Stimulated activated naive CD8-positive, alpha-beta T cell treated with anti-CD3 and anti-CD28 coated beads, Interleukin-15, Interleukin-2, amounts not matched to agents 100 U/mL and 50 U/mL, for 24 hours (primary cell): ENCODE measurements at places on chromosomes 1 and 21.
A peak's percentile ranks its signal among the peaks of the same experiment; 100 is the strongest.

GRCh38 chr1:6473974-6474814, 8.2 kb upstream of the TNFRSF25 start:
- no peak for DNase-seq

DNA sequence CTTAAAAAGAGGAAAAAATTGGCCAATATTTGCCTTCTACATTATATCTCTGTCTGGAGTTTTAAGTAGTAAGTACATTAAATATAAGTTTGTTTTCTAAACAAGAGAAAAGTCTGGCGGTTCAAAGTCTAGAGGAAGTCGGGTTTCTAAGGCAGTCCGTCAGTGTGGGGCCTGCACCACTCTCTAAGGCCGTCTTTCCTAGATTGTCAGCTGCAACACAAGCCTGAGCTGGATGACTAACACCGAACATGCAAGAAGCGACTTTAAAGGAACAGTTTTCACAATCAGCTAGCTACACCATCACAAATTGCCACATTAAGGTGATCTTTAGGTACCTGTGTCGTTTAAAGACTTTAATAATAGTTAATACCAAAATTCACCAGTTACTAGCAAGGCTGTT, 19.6 kb downstream of the CCSAP start:
- DNase-seq: no peak

- no peak for DNase-seq
Observed at GRCh38 chr21:45262616-45263015, 25.1 kb downstream of the POFUT2 start.

GRCh38 chr1:5393603-5394002, 598.6 kb downstream of the NPHP4 start:
- DNase-seq: no peak

DNA sequence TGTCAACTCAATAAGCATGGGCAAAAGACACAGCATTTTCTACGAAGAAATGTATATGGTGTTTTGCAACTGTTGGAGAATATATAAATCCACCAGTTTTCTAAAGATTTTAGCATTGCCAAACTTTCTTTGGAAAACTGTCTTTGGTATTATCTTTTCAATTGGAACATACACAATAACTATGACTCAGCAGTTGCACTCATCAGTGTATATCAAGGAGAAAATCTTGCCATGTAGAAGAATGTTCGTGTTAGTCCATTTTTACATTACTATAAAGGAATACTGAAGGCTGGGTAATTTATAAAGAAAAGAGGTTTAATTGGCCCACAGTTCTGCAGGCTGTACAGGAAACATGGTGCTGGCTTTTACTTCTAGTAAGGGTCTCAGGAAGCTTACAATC, 41.1 kb downstream of the PRKAA2 start:
- DNase-seq: no peak

GRCh38 chr1:170840371-170840770, 95.0 kb upstream of the MROH9 start:
- DNase-seq: no peak

- peak; percentile 37 for DNase-seq
Observed at GRCh38 chr1:52659356-52659755, 26.4 kb downstream of the SHISAL2A start.

GRCh38 chr21:44681861-44682579, at the start of gene KRTAP12-1:
KRTAP12-1 (minus strand) TSS chr21:44682163; CDS start chr21:44682123, 40 bp downstream.
- DNase-seq: no peak

- DNase-seq: no peak
Observed at GRCh38 chr21:16945580-16945979, 567.3 kb upstream of the CXADR start.

DNA sequence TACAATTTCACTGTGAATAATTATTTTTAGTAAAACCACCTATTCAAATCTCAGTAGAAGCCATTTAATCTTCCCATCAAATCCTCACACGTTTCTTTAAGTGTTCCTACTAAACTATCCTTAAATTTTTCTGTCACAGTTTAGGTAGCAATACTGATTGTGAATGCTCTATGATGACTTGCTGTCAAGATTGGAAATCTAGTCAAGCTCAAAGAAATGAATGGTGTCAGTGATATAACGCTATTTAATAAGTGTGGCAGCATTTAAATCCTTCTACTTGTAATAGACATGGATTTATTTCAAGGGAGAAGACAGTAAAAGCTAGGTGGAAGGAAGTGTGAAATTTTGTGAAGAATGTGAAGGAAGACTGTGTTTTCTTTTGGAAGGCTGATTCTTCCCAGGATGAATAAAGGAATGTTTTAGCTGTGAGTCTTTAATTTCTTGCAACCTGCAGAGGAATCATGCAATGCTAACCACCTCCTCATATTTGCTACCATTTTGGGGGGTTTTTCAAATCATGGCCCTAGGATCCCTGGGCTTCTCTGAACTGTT, 936.7 kb upstream of the NEGR1 start:
- DNase-seq: no peak

DNA sequence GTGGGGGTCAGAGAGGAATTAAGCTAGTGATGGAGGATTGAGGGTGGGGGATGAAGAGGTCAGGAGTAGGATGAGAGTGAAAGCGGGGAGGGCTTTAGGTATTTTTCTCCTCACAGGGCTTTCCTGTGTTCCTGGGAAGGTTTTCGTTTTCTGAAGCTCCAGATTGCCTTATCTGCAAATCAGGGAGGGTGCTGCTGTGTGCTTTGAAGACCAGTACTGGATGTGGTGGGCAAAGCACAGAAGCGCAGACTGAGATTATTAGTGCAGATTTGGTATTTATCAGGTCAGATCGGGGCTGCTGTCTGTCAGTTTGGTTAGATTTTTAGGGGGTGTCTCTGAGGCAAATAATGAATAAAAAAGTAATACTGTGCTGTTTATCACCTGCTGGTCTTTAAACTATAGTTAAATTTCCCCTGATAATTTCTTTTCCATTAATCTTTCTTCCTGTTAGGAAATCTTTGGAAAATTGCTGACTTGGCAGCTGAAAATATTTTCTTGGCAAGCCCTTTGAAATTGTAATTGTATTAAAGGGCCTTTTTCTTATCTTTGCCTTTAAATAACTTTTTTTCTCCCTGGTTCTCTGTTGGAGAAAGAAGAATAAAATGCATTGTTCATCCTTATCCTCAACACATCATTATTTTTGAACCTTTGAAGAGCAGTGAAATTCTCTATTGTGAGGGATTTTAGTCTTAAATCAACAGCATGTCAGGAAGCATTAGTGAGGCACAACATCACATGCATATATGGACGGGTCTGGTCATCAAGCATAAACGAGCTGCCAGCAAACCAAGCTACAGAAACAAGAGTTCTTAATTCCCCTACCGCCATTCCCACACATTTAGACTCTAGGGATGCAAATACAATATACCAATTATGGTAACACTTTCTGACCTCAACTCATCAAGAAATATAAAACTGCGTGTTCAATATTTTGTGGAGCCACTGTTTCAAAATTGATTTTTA, 139.6 kb downstream of the S1PR1 start:
- no peak for DNase-seq

GRCh38 chr1:201383647-201384405, 6.3 kb upstream of the TNNT2 start:
- DNase-seq: no peak

DNA sequence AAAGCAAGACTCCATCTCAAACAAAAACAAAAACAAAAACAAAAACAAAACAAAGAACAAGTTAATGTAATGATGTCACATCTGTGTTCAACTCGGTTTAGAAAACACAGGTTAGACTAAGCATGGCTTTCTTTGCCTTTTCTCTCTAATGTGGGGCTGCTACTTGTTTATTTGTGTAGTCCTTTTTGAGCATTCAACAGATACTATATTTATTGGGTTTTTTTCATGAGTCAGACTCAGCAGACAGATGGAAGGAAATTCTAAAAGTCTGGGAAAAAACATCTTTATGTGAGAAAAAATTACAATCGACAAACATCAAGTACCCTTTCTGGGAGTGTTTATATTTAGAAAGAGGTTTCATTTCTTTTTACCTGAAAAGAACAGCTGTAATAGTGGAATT, 22.3 kb upstream of the OTUD3 start:
- DNase-seq: no peak

DNA sequence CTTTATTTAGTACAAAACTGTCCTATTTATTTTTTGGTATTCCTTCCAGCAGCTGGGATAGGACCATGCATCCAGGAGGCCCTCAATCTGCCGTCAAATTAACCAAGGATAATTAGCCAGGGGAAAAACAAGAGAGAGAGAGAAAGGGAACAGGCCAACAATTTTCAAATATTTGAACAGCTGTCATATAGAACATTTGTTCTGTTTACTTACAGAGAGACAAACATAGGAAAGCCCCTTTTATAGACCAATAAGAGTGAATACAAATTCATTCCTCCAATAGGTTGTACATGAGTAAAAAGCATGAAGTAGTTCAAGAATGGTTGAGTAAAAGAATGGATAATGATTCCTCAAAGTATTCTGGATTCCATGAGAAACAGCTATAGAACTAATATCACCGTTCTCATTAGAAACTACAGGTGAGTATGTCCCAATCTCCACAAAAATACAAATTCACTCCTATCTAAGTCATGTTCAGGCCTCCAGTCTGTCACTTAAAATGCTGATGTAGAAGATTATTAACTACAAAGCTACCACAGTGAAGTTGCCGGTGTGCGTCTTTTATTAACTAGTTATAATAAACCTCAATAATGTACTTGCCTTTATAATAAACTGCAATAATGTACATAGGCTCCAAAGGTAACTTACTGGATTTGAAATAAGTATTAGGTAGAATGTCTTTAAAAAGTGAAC, 64.8 kb upstream of the GNG4 start:
- no peak for DNase-seq
